ENCODE measurements at places on chromosomes 12 and 14. TPM values are rescaled to one million over a fixed set of nuclear protein-coding genes. Genes with fewer than 3 reads are reported as not detected.

The KRT85 gene
- not detected for polyA plus RNA-seq

- no peak for DNase-seq
Observed at GRCh38 chr12:130132831-130133511, 29.3 kb upstream of the FZD10 start.

The TPPP2 gene
- 0.35 TPM for polyA plus RNA-seq

GRCh38 chr14:72818998-72819397, 74.9 kb downstream of the DPF3 start:
- DNase-seq = no peak

- DNase-seq = no peak
Observed at GRCh38 chr12:121565076-121565475, 15.7 kb downstream of the KDM2B start.

GRCh38 chr12:29396774-29397173, 15.8 kb upstream of the ERGIC2 start:
- no peak for DNase-seq

DNA sequence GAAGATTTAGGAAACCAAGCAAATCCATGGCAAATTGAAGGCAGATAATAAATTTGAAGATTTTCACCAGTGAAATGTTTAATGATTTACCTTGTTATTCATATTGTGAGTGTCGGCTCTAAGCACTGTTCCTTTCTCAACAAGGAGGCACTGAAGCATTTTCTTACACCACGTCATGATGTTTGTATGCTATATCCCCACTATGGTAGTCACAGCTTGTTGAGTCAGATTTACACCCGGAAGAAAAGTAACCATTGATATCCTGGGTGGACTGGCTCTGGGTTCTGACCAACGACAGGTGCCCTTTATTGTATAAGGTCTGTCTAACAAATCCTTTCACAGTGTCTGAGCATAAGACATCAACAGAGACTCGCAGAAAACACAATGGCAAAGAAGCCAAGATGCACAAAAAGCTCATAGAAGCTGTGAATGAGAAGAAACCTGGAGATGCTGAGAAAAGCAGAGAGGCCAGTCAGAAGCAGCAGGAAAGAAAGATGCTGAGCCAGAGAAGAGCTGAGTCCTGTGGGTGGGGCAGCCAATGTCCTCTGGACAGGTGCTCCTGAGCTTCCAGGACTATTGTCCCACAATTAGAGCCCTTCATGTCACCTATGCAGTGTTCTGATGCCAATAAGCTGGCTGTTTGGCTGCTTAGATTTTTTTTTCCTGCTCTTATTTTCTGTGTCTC, 49.7 kb upstream of the ARHGAP5 start:
- DNase-seq = no peak

- no peak for DNase-seq
Observed at GRCh38 chr12:3273409-3273853, 196.3 kb downstream of the TSPAN9 start.

The GRIN2B gene
- 0.21 TPM for polyA plus RNA-seq

GRCh38 chr14:59398841-59399240, 66.3 kb downstream of the GPR135 start:
- DNase-seq = no peak

GRCh38 chr14:100329233-100330006, 6.3 kb downstream of the SLC25A47 start:
- DNase-seq = no peak

GRCh38 chr14:102507081-102507856, 2.3 kb downstream of the ANKRD9 start:
- DNase-seq = no peak

DNA sequence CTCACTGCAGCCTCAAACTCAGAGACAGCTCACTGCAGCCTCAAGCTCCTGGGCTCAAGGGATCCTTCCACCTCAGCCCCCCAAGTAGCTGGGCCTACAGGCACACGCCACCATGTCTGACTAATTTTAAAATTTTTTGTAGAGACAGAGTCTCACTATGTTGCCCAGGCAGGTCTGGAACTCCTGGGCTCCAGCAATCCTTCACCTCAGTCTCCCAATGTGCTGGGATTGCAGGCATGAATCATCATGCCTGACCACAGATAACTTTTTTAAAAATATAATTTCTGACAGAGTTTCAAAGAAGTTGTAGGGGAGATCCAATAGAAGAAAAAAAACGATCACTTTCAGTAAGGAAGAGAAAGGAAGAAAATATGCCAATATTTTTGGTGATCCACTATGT, 189.7 kb upstream of the CDKN3 start:
- no peak for DNase-seq

DNA sequence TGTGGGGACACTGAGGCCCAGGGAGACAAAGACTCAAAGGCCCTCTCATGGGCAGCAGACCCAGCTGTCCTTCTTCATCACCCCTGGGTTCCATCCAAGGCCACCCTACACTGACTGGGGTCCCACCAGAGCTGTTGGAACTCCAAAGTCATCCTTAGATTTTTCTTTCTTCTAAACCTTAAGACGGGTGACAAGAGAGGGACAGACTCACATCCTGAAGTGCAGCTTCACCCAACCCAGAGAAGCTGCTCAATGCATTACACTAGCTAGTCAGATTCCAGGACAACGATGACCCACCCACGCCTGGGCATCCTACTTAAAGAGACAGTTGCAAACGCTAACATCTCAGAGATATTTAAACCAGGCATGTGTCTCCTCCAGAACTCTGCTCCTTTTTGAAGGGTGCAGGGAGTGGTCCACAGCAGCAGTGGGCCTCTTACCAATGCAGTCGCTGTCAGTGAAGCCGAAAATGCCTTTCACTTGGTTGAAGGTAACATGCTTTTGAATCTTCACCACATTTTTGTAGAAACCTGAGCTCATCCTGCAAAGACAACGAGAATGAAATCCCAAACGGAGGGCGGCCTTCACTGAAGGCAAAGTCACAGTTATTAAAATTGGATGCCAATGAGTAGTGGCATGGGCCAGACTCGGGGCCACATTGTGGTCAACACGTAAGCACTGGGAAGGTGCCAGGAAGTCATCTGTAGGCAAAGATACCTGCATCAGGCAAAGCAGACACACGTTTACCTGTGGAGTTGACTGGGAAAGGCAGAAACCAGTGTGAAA, 23.4 kb downstream of the SLC25A47 start:
- no peak for DNase-seq

DNA sequence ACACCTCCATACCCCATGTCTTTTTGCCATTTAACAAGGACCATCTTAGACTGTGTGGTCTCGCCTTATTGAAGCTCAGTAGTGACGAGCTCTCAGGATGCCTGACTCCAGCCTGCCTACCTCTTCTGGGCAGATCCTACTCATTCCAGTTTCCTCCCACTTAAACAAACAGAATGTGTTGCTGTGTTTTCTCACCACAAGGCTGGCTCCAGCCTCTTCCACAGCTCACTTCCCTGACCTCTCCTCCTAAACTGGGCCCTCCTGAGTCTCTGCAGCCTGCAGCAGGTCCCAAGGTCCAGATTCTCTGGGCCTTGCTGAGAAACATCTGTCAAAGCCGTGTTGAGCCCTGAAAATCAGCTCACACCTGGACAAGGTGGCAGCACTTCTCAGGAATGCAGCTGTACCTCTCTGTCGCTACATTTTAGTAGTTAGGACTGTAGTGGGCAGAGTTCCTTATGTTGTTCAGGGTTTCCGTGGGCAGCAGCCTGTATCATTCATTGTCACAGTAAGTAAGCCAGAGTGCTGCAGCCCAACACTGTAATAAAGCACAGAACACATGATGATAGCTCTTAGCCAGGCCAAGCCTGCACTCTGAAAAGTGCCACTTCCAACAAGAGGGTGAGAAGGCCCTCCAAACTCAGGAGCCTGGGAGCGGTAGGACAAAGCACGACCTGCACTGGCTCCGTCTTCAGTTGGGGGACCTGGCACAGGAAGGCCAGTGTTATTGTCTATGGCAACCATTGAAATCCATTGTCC, 68.5 kb downstream of the NKX2-1 start:
- DNase-seq = peak; percentile 23

DNA sequence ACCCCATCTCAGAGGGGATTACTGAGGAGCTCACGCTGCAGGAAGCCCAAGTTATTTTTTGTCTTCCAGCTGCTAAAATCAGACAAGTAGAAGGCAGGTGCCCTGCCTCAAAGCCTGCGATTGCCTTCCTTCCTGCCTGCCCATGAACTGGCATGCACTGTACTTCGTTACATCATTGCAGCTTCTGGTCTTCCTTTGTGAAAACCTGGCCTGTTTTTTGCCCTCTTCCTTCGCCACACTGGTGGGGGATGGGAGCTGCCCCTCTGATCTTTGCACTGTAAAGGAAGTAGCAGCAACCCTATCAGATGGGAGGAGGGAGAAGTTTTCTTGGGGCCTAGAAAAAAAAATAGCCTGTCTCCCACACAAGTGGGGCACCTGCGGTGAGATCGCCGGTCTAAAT, 1098.7 kb downstream of the BCL11B start:
- no peak for DNase-seq

DNA sequence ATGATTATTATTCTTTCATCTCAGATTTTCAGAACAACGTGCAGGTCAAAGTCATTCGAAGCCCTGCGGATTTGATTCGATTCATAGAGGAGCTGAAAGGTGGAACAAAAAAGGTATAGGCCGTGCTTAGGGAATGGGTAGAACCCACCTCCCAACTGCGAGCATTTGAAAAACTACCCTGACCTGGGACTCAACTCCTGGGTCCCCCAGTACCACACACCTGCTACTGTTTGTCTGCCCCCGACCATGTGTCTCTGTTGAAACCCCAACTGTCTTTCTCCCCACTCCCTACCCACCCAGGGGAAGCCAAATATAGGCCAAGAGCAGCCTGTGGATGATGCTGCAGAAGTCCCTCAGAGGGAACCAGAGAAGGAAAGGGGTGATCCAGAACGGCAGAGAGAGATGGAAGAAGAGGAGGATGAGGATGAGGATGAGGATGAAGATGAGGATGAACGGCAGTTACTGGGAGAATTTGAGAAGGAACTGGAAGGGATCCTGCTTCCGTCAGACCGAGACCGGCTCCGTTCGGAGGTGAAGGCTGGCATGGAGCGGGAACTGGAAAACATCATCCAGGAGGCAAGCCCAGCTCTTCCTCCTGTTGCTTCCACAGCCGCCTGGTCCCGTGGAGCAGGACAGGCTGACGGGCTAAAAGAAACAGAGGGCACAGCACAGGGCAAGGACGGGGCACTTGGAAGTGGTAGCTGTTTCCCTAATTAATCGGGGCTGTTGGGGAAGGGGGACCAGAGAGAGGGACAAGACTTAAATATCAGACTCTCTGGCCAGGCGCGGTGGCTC, 20.5 kb downstream of the AGAP2 start:
- DNase-seq = no peak

- no peak for DNase-seq
Observed at GRCh38 chr12:99985631-99986030, 895 bp upstream of the ANKS1B start.

The MFAP5 gene
- 4.9 TPM for polyA plus RNA-seq

- DNase-seq = no peak
Observed at GRCh38 chr12:104347374-104348075, 44.0 kb downstream of the EID3 start.

GRCh38 chr12:45634273-45634917, 95.1 kb upstream of the ARID2 start:
- no peak for DNase-seq

DNA sequence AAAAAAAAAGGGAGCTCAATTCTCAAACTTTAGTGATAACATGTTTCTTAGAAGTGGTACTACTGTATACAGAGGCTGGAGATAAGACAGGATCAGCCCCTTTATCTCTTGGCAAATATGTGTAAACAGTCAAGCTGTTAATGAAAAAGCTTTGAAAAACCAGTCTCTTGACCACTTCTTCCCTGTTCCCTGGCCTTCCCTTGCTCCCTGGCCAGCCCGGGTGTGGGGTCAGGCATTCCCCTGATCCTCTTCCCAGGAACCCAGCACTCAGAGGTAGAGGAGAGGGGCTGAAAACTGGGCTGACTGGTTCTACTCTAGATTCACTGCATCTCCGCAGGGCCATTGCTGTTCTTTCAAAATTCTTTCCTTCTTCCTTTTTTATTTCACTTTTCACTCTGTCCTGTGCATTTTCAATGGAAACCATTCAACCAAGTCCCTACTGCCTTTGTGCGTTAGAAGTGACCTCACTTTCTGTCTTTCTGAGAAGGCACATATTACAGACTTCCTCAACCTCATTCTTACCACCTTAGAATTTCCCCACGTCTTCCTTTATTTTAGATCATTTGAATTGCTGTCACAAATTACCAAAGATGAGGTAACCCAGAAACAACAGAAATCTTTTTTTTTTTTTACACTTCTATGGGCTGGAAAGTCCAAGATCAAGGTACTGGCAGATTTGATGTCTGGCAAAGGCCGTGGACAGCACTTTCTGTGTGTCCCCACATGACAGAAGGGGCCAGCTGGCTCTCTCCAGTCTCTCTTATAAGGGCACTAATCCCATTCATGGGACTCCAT, 5.7 kb downstream of the GNG2 start:
- DNase-seq = no peak

GRCh38 chr14:65723348-65723747, 310.8 kb downstream of the FUT8 start:
- no peak for DNase-seq

DNA sequence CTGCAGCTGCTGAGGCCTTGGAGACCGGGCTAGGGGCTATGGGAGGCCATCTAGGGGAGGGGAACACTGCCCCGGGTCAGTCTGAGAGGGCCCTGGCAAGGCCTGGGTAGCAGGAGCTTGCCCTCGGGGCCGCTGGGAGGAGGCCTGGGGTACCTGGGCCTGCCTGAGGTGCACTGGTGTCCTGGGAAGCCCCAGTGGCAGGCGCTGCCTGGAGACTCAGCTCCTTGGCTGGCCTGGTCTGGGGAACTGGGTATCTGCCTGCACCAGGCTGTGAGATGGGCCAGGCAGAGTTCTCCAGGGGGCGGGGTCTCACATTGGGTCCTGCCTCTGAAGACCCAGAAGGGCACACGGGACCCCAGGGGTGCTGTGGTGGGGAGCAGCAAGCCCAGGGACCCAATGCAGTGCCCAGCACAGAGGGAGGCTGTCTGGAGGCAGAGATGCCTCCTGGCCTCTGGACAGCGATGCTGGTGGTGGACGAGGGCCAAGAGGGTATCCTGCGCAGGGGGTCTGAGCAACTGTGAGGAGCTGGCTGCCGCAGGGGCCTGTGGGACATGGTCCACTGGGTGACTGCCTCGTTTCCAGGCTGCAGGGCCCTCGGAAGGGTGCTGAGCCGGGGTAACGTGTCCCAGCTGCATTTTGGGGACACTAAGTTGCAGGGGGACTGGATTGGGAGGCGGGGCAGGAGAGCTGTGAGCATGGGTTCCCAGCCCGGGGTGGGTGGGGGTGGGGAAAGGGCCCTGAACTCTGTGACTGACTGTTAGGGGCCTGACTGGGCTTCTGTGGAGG, 7.4 kb upstream of the MTA1 start:
- DNase-seq = no peak

The ASCL1 gene
- polyA plus RNA-seq = 2.7 TPM

- DNase-seq = no peak
Observed at GRCh38 chr12:119826661-119827445, 50.3 kb downstream of the CIT start.

The RPL36AL gene
- 151 TPM for polyA plus RNA-seq

The IFNG-AS1 gene
- 0.31 TPM for polyA plus RNA-seq

- DNase-seq = peak; percentile 32
Observed at GRCh38 chr12:6697584-6698351, 2.8 kb downstream of the PIANP start.

DNA sequence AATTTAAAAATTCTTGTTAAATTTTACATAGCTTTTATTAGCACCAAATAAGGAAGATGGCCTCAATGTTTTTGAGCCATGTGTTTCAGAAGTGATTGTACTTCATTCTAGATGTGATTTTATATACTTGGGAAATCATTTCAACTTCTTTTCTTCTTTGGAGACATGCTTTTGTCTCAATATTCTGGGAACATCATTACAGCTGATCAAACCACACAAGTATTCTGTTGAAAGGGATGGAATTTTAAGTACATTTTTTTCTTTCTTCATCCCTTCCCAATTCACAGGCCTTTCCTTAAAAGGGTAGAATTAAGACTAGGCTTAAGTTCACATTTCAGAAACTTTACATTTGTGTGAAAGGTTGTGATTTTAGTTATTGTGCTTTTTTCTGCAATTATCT, 66.4 kb downstream of the PAPOLA start:
- DNase-seq = no peak

All from right lung (tissue), 10 donors.